Esophagus mucosa (tissue), 1 donor: ENCODE measurements at places on chromosomes 3 and 15.

GRCh38 chr3:12796171-12797123 lies at the start of gene CAND2:
Gene CAND2 (plus strand): TSS chr3:12796680. CDS start chr3:12796721, 41 bp downstream.
- peak; percentile 64 for ATAC-seq

DNA sequence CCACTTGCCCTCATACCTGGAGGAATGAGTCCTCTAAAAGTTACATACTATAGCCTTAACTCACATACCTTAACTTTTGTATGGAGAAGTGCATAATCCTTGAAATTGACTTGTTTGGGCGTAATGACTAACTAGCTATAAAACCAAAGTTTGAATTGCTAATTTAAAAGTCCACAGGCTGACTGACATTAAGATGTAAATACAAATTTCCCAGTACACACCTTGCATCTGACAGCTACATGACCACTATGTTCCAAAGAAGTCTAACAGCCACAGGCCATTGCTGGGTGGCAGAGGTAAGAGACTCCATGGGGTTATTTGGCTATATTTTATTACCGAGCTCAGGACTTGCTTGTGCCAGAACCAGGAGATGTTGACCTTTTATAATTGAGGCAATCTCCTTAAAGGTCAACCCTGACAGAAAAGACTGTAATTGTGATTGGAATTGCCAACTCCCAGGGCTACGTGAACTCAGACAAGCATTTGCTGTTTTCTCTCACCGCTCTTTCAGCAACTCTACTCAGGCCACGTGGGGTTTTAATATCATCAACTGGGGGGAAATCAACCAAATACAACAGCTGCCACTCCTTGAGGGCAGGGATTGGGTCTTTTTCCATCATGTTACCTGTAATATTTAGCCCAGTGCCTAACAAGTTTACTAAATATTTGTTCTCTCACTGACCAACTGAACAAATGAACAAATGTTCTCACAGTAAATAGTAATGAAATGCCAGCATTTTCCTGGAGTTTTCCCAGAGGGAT lies 139.9 kb downstream of the SEMA6D start:
- ATAC-seq, result no peak

DNA sequence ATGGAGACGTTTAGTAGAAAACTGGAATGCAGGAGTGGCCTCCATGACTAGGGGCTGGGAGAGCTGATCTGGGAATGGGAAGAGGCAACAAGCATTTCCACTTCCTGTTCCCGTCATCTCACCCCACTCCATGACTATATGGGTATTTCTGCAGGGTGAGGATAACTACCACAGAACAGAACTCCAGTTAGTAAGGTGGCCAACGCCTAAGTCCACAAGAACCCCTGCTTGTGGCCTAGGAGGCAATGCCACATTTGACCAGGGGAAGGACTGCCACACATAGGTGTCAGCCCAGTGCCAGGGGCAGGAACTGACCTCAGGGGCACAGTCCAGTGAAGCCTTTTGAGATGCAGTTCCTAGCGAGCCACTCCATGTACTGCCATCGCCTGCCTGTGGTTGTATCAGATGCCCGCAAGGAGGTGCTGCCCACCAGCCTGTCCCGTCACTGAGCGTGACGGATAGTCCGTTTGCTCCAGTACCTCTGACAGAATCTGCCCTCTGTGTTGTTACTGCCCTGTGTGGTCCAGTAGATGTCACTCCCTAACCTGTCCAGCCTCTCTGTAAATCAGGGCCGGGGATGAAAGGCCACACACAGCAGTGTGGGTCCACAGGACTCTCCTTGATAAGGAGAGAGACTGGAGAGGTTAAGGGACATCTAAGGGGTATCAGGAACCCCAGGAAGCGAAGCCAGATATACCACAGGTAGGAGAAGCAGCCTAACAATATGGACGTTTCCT lies 3.5 kb upstream of the MTFMT start:
- ATAC-seq, result peak; percentile 70

DNA sequence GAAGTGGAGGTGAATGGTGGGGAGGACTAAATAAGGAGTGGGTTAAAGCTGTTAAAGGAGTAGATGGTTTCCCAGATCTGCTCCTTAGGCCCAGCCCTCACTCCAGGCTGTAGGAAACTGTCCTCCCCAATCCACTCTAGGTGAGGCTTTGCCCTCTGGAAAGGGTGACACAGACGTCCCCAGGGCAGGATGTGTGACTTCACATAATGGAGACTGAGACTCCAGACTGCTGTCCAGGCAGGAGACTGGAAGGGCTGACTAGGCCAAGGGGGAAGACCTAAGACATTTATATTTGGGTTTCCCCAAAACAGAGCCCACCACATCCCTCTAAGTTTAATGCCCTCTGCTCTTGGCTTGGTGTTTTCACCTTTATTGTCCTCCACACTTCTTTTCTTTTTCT lies 488.5 kb downstream of the SHQ1 start:
- ATAC-seq, result no peak

GRCh38 chr3:37586280-37586679 lies 275.4 kb upstream of the CTDSPL start:
- no peak for ATAC-seq

GRCh38 chr3:37126856-37127255 lies 47.5 kb downstream of the LRRFIP2 start:
- ATAC-seq, result no peak

DNA sequence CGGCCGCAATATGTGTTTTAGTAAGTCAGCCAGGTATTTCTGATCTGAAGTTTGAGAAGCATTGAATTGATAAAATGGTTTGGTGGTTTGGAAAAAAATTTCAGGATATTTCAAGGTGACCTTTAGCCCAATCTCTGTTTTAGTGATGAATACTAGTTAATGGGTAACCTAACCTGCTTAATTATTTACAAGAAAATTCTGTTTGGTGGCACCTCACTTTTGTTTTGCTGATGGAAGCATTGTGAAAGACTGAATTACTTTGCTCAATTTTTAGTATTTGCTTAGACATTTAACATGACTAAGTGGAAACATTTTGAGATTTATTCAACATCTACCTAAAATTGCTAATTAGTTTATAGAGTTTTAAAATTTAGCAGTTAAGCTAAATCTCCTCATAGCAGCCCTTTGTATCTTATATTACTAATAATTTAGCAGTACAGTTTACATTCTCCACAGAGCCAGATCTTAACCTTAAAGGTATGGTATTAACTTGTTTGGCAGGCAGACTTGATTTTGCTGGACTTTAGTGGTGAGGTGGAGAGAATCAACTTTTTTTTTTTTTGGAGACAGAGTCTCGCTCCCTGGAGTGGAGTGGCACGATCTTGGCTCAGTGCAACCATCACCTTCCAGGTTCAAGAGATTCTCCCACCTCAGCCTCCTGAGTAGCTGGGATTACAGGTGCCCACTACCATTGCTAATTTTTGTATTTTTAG lies 35.4 kb downstream of the GRAMD1C start:
- ATAC-seq, result no peak

GRCh38 chr3:167469381-167469780 lies 4.5 kb downstream of the SERPINI2 start:
- ATAC-seq, result no peak

DNA sequence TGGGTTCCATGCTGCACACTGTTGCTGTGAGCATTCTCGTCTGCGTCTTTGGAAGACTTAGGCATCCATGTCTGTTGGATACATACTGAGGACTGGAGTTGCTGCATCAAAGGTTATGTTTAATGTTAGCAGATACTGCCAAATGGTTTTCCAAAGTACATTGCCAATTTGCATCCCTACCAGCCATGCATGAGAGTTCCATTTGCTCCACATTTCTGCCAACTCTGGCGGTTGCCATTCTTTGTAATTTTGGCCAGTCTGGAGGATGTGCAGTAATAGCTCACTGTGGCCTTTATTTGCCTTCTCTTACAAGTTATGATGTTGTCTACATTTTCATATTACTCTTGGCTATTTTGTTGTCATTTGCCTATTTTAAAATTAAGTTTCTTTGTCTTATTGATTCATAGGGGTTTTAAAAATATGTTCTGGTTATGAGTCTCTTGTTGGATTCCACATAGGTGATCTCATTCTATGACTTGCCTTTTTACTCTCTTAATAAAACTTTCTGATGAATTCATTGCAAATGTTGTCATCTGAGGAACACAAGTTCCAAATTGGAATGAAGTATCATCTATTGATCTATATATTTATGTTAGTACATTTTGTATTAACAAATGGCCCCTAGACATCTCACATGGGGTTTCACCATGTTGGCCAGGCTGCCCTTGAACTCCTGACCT lies 42.1 kb downstream of the FBLN2 start:
- ATAC-seq, result no peak

GRCh38 chr3:100270215-100270583 lies 9.4 kb downstream of the TBC1D23 start:
- peak; percentile 36 for ATAC-seq

GRCh38 chr3:46406443-46406787 lies 451 bp downstream of the CCR5AS start:
- no peak for ATAC-seq

GRCh38 chr3:217099-217813 lies 20.7 kb downstream of the CHL1 start:
- ATAC-seq, result peak; percentile 77

DNA sequence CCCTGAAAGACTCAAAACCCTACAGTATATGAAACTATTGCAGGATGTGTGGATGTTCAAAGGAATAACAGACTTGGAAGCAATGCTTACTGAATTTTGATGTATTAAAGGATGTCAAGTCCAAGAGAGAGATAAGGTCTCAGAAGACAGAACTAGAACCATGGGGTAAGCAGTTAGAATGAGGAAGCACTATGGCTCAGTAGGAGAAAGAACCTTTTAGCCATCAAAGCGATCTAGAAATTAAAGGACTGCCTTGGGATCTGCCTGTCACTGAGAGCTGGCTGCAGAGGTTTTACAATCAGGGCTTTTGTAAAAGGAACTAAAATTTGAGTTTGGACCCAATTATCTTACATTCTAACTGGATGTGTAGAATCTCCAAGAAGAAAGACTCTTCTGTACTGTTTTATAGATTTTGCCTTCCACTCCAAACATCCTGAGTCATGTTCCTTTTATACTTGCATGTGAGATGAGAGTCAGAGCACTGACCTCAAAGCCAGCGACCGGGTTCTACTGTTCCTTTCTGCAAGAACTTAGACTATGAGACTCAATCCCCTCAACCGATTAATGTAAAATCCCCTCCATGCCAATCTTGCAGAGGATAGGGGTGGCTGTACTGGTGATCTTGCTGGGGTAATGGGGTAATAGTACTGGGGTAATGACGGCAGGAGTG lies 412.3 kb upstream of the TPRG1 start:
- no peak for ATAC-seq

GRCh38 chr15:48989170-48989569 lies 25.5 kb upstream of the SHC4 start:
- ATAC-seq, result no peak

DNA sequence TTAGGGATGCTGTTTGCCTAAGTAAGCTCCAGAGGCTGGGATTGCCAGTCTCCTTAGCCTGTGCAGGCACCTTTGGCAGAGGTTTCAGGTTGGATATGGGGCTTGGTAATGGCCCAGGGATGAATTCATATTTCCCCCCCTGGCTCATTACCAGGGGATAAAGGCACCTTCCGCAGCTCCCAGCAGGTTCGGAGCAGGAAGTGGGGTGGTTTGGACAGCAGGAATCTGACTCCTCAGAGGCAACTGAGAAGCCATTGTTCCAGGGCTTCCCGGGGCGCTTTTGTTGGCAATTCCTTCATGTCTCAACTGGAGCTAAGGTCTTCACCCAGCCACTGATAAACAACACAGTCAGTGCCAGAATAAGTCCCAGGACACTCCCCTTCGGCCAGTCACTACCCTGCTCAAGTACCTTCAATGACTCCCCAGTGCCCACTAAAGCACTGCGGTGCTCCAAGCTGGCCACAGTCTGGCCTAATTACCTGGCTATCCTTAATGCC lies 85.3 kb upstream of the SLC6A6 start:
- no peak for ATAC-seq

DNA sequence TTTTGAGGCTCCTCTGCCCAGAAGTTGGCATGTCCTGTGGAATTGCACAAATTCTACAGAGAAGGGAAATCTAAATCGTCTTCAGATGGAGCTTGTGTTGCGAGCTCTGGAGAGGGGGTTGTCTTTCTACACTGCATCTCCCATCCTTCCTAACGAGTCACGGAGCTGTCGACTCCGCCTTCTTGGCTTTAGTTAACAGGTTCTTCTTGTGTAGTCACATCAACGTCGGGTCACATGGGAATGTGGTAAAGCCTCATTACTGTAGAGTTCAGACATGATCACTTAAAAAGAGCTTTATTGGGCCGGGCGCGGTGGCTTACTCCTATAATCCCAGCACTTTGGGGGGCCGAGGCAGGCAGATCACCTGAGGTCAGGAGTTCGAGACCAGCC lies 60.0 kb downstream of the DNASE1L3 start:
- ATAC-seq, result peak; percentile 74

GRCh38 chr15:23467110-23467600 lies 20.1 kb upstream of the GOLGA6L2 start:
- ATAC-seq, result no peak

- ATAC-seq, result no peak
These were observed 56.7 kb upstream of the TSEN2 start for GRCh38 chr3:12427551-12427950.

DNA sequence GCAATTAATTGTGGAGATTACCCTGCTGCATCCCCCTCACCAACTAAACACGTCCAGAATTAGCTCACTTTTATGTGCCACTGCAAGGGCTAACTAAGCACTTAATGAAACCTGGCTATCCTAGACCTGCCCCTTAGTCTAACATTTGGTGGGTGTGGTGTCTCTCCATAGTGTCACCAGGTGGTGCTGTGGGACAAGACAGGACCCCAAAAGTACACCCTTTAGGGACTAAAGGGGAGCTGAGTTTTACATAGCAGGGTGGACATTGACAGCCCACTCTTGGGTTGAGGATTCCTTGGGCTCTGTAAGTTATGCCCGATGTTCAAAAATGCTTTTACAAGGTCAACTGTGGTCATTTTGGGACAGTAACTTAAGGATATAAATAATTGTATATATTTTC lies 5.7 kb downstream of the DUT start:
- no peak for ATAC-seq

DNA sequence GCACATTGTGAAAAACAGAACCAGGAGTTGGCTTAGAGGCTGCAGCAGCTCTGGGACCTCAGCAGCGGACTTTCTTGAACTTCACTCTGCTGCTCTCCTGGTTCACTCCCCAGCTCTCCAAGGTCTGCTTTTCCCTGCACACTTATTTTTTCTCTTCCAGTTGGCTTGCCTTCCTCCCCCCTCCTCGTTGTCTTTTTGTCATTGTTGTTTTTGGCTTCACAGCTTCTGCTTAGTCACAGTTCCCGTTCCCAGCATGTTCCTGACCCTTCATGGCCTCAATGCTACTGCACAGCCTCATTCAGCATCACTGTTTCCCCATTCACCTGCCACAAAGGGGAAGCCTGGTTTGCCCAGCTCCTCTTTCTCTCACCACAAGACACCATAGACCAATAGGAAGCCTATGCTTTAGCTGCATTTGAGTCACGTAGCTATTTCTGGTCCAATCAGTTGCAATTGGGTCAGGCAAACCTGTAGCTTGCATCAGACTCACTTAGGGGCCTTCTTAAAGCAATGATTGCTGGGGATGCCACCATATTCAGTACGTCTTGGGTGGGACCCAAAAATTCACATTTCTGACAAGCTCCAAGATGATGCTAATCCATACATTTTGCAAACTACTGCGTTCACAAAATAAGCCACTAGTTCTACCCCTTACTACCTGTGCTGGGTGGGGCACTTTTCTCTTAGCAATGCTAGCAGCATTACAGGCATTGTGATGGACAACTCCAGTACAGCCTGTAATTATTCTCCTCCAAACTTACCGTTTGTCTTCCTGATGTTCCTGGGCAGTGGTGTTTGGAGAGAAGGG lies 7.8 kb upstream of the SUMF1 start:
- ATAC-seq, result peak; percentile 76
